ENCODE measurements at places on chromosomes 16 and 17.

DNA sequence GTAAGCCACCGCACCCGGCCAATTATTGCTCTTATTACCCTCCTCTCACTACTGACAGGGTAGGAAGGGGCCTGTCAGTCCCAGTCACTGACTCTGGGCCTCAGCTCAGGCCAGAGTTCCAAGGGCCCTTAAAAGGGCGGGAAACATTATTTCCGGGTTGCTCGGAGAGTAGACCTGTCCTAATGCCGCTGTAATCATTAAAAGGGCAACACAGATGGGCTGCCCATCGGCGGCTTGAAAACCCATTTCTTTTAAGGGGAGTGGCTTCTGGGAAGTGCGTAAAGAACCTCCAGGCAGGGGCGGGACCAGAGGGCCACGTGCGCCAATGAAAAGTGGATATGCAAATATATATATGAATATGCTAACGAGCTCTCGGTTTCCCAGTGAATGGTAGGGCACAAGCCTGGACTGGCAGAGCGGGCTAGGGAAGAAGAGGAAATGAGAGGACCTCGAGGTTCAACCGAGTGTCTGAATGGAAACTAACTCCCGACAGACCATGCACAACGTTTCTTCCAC is 26.6 kb downstream of the PIPOX start:
- no peak for DNase-seq

DNA sequence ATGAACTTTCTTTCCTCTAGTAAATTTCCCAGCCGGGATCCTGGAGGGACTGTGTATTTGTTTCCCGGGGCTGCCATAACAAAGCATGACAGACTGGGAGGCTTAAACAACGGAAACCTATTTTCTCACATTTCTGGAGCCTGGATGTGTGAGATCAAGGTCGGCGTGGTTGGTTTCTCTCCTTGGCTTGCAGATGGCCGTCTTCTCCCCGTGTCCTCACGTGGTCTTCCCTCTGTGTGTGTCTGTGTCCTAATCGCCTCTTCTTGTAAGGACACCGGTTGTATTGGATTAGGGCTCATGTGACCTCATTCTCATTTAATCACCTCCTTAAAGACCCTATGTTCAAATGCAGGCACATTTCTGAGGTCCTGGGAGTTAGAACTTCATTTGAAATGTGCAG is 22.0 kb upstream of the USP10 start:
- DNase-seq = no peak

DNA sequence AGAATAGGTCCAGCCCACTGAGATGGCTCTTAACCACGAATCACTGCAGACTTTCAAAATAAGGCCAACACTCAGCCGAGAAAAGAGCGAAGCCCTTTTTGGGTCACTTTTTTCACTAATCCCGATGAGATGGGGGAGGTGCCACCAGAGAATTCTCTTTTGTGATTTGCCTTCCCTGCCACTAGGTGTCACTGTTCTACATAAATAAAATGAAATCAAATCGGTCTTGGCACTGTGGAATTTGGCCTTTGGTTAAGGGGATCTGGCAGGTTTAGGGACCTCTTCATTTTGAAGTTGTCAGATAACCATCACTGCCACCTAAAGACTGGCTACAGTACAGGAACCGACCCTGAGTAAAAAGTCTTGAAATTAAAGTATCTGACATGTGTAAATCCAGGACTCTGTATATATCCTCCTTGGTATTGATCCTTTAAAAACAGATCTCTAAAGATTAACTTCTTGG is 147.0 kb downstream of the HS3ST4 start:
- DNase-seq = peak; percentile 40

DNA sequence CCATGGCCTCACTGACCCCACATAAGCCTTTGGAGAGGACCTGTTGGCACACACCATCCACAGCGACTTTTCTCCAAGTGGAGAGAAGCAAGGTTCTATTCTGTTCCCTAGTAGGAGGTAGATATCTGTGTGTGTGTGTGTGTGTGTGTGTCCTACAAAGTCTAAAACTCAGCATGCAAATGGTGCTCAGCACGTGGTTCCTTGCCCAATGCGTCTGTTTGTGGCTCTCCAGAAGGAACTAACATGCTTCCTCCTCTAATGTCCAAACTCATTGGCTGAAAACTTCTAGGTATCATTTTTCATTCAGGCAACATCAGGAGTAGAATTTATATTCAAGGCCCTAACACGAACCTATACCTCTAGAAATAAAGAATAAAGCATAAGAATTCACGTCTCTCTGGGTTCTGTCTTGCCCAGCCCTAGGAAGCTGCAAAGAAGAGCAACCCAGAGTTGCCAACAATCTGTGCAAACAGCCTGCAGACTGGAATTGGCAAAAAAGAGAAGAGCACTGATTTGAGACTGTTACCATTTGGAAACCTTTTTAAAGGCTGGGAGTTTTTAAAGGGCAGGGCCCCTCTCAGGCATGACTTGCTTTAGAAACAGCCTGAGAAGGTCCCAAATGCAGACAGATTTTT is 25.5 kb downstream of the MAP3K14 start:
- no peak for DNase-seq

- no peak for DNase-seq
Observed at GRCh38 chr17:82415336-82415735, 2.8 kb upstream of the HEXD start.

- peak; percentile 53 for DNase-seq
Observed at GRCh38 chr16:85750146-85750826, 610 bp downstream of the C16orf74 start.

DNA sequence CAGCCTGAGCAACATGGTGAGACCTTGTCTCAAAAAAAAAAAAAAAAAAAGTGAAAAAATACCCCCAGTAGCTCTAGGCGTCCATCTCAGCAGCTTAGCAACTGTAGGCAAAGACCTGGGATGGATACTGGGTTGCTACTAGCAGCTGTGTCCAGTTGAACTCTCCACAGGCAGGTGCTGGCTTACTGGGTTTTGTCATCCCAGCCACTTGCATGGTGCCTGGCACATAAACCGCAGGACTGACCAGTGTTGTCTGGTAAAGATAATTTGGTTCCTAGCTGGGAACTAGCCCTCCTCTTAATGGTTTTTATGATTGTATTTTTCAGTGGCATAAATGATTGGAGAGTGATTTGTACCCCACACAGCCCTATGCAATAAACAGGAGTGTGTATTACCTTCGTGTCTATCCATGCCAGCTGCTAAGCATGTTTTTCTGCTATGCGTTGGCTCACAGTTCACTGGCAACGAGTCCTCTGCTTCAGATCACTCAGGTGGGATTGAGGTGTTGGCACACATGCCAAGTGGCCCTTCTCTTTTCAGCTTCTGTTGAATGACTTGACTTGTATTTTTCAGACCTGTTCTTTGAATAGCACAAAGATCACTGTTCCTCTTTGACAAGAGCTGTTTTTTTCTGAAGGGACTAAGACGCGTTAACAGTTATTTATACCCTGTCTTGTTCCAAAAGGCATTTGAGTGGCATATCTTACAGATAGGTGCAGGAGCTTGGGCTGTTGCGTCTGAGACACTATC is 352.9 kb downstream of the SNX29 start:
- DNase-seq = no peak

DNA sequence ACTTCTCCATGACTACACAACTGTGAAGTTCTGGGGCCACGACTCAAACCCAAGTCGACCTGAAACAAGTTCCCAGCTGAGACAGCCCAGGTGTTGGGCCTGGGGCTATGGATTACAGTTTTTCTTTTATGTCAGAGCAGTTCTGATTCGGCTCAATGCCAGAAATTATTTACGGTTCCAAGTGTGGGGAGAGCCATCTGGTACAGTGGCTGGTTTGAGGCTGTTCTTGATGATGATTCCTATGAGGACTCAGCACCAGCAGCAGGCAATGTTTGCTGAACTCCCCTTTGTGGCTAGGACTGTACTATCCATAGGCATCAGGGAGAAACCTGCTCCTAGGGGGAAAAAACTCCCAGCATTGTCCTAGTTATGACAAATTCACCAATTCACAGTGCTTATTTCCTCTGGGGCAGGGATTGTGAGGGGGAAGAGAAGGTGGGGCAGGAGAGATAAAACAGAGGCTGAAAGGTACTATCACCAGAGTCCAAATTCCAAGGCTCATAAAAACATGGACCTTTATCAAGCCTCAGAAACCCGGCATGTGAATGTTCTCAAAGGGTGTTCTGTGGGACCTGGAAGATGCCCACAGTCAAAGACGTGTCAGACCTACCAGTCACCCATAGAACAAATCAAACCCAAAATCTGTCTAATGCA is 18.2 kb upstream of the CMTM4 start:
- DNase-seq = no peak

- peak; percentile 53 for DNase-seq
Observed at GRCh38 chr16:80084614-80085013, 456.2 kb upstream of the DYNLRB2 start.

GRCh38 chr17:64128787-64129514 is 993 bp downstream of the ERN1 start:
- peak; percentile 38 for DNase-seq

DNA sequence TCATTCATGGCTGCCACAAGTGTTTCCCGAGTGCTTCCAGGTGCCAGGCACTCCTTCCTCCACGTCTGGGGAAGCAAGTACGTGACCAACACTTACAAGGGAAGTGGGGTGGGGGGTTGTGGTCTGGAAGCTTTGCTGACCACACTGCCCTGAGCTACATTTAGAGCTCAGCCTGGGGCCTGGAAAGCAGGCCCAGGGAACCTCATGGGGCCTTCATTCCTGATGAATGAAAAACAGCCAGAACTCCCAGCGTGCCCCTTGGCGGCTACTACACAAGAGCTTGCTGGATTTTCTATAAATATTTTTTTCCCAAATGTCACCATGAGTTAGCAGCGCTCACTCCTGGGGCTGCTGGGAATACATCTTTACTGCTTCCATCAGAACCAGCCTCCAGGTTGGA is 73.3 kb downstream of the ABCC12 start:
- DNase-seq = peak; percentile 95

DNA sequence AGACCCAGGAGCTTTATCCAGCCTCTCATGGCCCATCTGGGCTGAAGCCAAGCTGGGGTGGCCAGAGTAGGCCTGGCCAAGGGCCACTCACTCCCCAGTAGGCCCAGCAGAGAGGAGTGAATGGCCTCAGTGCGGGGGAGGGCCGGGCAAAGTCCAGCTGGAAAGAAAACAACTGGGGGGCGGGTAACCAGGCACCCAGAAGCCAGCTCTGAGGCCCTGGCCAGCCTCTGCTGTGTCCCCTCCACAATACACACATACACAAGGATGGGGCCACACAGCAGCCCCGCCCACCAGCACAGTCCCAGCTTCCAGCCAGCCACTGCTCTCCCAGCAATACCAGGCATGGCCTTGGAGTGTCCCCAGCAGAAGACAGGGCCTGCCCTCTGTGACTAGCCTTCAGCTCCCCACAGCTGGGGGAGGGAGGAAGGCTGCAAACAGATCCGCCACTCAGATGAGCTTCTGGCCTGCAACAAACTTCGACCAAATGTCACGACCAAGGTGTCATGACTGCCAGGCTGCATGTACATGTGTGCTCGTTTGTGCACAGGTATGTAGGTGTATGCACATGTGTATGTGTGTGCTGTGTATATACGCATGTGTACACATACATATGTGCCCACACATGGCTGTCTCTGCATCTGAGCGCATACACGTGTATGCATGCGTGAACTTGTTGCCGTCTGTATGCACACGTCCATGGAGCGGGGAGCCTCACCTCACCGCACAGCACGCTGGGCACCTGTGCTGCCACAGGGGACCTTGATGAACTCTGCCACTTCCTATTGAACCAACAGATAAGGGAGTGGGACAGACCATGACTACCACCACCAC is 5.0 kb downstream of the CARHSP1 start:
- no peak for DNase-seq

DNA sequence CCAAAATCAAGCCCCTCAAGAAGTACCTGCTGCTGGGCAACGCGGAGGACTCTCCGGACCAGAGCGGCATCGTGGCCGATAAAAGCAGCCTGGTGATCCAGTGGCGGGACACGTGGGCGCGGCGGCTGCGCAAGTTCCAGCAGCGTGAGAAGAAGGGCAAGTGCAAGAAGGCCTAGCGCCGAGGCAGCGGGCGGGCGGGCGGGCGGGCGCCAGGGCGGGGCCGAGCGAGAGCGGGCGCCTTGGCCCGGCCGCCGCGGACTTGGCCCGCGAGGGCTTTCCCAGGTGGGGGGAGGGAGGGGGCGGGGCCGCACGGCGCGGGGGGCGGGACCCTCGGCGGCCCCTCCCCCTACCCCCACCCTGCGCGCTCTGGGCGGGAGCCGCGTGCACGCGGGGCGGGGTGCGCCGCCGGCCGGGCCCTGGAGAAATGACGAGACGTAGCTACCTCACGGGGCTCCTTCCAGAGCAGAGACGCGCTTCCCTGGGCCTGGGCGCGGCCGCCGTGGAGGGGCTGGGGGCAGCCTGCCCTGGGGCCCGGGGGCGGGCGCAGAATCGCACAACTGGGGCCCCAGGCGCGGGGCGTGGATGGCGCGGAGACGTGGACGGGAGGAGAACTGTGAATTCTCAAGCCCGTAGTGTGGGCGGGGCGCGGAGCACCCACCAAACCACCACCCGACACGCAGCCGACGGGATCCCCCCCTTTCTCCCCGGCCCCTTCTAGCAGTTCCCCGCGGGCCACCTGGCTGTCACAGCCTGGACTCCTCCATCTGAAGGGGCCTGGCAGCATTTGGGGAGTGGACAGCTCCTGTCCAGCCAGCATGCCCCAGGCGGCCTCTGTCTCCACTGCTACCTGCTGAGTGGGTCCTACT is 218.7 kb downstream of the NTN1 start:
- DNase-seq = peak; percentile 42

- DNase-seq = peak; percentile 12
Observed at GRCh38 chr16:15810411-15810810, 46.4 kb downstream of the MYH11 start.

- peak; percentile 50 for DNase-seq
Observed at GRCh38 chr16:80948886-80949493, 57.7 kb downstream of the CMC2 start.

DNA sequence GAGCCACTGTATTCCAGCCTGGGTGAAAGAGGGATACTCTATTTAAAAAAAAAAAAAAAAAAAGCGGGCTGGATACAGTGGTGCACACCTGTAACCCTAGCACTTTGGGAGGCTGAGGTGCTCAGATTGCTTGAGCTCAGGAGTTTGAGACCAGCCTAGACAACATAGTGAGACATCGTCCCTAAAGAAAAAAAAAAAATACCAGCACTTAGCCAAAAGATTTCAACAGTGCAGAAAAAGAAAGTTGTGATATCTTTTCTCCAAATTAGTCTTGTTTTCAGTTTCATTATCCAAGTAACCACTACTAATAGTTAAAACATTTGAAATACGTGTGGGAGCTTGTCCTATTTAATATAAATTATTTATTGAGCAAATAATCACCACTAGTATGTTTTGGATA is 48.7 kb downstream of the TENT4B start:
- DNase-seq = no peak

- no peak for DNase-seq
Observed at GRCh38 chr16:84520725-84521496, 16.5 kb upstream of the MEAK7 start.

Measured in fibroblast of upper back skin (primary cell).